ENCODE measurements at places on chromosomes 6 and 20. TPM values are rescaled to one million over a fixed set of nuclear protein-coding genes. Genes with fewer than 3 reads are reported as not detected.

DNA sequence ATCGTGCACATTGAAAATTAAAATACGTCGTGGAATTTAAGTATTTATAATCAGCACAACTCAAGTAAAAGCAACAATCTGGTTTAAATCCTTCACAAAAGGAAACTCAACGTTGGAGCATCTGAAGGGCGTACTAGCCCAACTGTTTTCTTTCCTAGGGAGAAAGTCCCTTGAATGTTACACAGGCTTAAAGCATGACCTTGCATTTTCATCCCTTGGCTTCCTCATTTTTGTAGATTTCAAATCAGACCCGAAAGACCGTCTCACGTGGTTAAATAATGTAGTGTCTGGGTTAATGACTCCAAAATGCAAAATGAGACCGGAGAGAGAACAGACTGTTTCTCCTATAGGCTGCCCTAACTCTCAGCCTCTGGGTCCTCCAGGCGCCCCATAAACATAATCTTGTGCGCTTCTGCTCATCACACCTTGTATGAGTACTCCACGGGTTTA is 249.2 kb upstream of the RREB1 start:
- no peak for DNase-seq

DNA sequence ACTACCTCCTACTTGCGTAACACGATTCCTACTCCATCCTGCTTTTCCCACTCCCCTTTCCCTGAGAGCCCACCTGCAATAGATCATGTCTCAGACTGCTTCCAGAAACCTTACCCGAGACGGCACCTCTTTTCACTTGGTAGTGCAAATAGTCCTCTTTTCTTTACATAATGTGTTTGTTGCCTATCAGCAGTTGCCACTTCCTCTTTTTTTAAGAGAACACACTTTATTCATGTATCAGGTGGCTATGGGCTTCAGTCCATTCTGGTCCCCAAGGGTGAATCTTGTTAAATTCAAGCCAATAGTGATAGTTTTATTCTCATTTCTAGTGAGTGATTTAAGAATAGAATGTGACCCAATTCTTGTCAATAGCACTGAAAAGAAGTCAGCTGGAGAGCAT is 57.7 kb upstream of the FERMT1 start:
- no peak for DNase-seq

USP49 gene
- 17.3 TPM for total RNA-seq

DNA sequence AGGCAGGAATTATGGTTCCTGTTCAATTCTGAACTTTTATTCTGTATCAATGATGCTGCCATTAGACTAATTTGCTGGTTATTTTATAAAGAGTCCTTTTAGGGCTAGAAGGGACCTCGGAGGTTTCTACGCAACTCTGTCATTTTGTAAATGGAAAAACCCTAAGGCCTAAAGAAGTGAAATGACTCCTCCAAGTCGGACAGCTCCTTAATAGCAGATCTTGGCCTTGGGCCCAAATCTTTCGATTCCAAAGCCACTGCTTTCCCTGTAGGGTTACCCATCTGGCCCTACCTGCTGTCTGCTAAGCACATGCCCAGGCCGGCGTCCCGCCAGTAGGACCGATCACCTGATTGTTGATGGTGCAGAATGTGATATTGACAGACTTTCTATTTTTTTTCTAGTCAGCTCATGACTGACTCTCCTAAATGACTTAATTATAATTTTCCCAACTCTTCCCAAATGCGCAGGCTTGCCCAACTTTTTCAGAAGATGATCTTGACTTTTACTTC is 40.2 kb downstream of the PLEKHG1 start:
- no peak for DNase-seq

SLC26A8 gene
- total RNA-seq = not detected

GRCh38 chr6:34414999-34415858 is 10.6 kb downstream of the RPS10 start:
- no peak for DNase-seq

DNA sequence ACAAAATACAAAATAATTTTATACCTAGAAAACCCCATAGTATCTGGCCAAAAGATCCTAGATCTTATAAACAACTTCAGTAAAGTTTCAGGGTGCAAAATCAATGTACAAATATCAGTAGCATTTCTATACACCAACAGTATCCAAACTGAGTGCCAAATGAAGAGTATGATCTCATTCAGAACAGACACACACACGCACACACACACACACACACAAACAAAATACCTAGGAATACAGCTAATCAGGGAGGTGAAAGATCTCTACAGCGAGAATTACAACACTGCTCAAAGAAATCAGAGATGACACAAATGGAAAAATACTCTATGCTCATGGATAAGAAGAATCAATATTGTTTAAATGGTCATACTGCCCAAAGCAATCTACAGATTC is 49.2 kb downstream of the TOMM6 start:
- DNase-seq = no peak

DNA sequence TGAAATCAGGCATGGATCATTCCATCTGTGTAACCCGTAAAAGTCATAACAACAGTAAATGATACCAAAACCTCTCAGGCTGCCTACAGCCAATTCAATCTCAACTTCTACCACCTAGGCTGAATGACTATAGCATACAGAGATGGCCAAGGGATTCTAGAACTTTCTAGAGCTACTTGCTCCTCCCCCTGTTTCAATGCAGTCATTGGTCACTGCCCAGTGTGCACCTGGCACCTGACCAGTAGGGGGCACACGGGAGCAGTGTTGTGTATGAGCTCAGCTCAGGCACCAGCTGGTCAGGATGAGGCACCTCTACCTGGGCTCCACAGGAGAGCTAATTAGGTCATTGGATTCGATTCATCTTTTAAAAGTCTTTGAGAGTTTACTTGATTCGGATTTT is 86.2 kb downstream of the PLEKHG1 start:
- no peak for DNase-seq

BANF2 gene
- total RNA-seq = not detected

DNA sequence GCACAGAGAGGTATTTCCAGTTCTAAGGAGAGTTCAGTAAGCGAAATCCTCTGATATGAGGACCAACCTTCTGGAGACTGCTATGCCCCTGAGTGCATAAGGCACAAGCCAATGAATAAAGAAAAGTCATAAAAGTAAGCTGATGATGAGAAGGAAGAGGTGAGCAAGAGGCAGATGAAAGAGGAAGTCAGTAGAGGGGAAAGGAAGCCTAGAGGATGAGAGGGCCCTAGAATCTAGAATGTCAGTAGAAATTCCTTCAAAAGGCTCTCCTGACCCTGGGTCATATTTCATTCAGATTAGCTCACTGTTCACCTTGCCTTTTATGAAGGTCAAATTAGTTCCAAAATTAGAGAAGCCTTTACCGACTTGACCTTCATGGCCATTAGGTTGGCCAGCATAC is 209.2 kb downstream of the CD83 start:
- DNase-seq = no peak

DNA sequence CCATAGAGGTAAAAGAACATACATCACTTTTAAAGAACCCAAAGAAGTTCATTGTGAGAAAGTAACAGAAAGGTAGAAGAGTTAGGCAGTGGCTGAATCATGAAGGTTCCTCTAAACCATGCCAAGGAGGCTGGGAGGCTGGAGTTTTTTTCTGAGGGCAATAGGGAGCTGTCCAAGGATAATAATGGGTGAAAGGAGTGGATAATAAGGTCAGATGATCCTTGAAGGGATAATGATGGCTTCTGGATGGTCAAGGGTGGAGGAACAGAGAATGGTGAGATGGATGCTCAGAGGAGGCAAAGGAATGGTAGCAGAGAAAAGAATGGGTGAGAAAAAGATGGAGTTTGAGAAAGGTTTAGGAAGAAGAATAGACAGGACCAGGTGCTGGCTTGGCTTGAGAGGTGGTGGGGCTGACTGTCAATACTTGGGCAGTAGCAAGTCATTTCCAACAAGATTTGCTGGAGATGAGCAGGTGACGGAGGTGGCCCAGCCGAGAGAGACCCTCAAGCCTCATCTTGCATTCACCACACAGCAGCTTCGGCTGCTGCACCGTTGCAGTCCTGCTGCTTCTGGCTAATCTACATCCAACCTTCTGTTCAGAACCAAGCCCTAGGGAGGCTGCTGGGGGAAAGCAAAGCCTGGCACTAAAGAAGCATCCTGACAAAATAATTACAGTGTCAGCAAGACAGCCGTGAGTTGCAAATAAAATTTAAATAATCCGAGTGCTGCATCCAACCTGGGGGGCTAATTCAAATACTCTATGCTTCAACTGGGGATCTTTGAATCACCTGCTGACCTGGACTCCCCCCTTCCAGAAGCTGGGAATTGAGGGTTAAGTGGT is 131.2 kb upstream of the KCNG1 start:
- no peak for DNase-seq

DNA sequence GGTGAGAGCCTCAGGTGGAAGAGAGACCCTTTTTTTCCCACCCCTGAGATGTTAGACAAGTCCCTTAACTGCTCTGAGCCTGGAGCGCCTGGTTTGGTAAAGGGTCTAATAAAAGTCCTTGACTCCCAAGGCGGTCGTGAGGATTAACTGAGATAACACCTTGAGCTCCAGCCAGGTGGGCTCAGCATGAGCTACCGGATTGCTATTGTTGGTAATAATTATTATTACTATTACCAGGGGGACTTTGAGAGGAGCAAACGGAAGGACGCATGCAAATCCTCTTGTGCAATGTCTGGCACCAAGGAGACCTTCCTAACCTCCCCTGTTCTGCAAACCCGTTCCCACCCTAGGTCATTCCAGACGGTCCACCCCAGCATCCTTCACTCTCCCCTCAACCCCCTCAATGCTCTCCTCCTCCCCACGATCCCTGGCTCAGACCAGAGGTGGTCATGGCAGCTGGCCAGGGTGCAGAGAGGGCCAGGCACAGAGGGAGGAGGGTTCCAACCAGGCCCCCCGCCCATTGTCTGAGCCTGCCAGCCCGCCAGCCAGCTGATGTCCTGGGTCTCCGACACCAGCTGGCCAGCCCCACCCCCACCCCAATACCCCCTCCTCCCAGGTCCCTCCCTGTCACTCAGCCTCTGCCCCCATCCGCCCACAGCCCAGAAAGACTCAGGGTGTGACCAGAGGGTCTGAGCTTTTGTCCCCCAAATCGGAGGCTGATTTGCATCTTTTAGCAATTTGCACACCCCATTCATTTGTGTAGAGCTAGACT is 14.3 kb upstream of the CBFA2T2 start:
- no peak for DNase-seq

CCM2L gene
- total RNA-seq = 1.5 TPM

GRCh38 chr6:132592855-132593254 is 3.3 kb upstream of the TAAR5 start:
- DNase-seq = no peak

ADGRG6 gene
- 139 TPM for total RNA-seq

GRCh38 chr6:29965563-29965872 is 23.2 kb downstream of the HLA-A start:
- DNase-seq = no peak

Measured in progenitor cell of endocrine pancreas (in vitro differentiated cells).